Epithelial cell of proximal tubule (primary cell): ENCODE measurements at places on chromosomes 1 and 21. TPM values are rescaled to one million over a fixed set of nuclear protein-coding genes. Genes with fewer than 3 reads are reported as not detected.

DNA sequence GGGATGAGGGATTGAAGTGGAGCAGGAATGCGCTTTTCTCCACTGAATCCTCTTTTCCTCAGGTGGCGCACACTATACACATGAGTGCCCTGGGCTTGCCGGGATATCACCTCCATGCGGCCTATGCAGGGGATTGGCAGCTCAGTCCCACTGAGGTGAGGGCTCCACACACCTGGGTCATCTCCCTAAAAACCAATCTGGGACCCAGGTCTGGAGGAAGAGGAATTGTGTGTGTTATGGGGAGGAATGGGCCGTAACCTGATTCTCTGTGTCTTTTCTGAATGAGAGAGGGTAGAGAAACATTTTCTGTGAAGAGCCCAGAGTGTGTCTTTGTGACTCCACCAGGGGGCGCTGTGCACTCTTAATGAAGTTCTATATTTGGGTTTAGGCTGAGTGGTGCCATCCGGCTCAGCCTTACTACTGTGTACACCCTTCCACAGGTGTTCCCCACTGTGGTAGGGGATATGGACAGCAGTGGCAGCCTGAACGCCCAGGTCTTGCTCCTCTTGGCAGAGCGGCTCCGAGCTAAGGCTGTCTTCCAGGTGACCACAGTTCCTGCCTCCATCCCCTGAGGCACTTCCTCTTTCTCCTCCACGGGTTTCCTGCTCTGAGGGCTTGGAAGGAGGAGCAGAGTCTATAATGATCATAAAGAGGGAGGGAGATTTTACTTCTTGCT, 1.5 kb downstream of the TOMM40L start:
- DNase-seq: no peak

DNA sequence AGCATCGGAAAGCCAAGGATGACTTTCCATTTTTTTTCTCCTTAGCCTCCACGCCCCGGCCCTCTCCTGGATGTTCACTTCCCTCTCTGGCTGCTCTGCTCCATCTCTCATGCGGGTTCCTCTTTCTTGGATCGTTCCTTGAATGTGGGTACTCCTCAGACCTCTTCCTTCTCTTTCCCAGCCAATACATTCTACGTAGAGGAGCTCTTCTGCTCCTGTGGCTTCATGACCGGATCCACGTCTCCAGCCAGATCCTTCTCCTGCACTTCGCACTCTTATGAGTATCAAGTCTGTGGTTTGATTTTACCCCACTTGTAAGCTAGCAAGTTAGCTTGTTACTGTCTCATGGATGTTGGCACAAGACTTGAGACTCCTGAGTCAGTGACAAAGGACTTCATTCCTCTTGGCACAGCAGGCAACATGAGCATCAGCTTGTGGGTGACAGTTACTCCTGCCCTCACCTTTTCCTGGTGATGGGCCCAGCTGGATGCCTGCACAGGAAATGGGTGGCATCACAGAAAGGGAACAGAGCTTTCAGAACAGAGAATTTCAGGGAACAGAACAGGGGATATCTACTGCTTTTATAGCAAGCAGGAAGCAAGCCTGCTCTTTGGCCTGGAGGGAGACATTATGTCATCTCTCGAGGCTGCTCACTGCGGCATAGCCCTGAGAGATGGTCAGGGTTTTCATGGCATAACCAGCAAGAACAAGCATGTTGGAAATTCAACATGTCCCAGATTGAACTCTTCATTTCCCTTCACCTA, 100.1 kb upstream of the KIF26B start:
- no peak for DNase-seq

DNA sequence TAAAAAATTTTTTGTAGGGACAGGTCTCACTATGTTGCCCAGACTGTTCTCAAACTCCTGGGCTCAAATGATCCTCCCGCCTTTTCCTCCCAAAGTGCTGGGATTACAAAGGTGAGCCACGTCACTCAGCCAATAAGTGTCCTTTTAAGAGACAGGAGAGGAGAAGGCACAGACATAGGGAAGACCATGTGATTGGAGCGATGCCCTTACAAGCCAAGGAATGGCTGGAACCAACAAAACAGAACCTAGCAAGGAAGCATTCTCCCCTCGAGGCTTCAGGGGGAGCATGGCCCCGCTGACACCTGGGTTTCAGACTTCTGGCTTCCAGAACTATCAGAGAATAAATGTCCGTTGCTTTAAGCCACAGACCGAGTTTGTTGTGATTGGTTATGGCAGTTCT, 37.0 kb downstream of the NDUFS5 start:
- DNase-seq: no peak

DNA sequence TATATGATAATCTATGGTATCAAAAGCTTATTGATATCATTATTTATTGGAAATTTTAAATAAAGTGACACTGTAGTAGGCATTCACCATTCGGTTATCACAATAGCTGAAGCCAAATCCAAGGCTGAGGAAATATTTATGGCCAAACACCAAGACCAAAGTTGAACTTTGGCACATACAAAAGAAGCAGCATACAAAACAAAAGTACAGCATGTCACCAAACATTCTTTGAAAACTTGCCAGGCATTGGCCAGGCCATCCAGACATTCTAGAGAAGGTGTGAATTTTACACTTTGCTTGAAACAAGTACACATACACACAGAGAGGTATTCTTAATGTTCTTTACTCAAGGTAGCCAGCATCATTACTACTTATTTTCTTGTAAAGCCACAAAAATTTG, 544.4 kb upstream of the CXADR start:
- DNase-seq: no peak

GRCh38 chr1:154729577-154729976, 121.6 kb upstream of the ADAR start:
- DNase-seq: no peak

CFHR1 gene
- not detected in 2 replicates for total RNA-seq

- DNase-seq: peak; percentile 16
These were observed 83.1 kb downstream of the HHIPL2 start for GRCh38 chr1:222464841-222465210.

DNA sequence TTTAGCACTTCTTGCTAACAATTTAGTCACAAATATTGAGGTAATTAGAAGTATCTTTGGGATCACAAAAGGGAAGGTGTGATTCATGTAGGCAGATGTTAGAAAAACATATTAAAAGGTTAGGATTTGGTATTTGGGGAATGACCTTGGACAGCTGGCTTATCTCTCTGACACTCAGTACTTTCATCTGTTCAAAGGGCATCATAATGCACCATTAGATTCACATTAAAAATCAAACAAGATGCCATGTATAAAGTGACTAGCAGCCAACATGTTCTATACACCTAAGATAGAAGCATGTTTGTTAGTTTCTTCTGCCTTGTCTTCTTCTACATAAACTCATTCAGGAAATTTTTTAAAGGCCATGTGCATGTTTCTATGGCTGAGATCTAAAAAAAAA, 56.5 kb upstream of the ESRRG start:
- no peak for DNase-seq

DNA sequence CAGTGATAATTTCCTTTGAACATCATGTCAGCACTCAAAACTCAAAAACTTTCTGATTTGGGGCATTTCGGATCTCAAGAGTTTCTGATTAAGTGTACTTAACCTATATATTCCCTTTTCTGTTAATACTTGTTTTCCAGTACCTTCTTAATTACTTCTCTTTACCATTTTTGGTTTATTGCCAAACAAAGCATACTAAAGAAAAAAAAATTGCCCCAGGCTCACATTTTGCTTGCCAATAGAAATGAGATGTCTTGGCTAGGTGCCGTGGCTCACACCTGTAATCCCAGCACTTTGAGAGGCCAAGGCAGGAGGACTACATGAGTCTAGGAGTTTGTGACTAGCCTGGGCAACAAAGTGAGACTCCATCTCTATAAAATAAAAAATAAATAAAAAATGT, 4.8 kb downstream of the PSMD4 start:
- no peak for DNase-seq

DNA sequence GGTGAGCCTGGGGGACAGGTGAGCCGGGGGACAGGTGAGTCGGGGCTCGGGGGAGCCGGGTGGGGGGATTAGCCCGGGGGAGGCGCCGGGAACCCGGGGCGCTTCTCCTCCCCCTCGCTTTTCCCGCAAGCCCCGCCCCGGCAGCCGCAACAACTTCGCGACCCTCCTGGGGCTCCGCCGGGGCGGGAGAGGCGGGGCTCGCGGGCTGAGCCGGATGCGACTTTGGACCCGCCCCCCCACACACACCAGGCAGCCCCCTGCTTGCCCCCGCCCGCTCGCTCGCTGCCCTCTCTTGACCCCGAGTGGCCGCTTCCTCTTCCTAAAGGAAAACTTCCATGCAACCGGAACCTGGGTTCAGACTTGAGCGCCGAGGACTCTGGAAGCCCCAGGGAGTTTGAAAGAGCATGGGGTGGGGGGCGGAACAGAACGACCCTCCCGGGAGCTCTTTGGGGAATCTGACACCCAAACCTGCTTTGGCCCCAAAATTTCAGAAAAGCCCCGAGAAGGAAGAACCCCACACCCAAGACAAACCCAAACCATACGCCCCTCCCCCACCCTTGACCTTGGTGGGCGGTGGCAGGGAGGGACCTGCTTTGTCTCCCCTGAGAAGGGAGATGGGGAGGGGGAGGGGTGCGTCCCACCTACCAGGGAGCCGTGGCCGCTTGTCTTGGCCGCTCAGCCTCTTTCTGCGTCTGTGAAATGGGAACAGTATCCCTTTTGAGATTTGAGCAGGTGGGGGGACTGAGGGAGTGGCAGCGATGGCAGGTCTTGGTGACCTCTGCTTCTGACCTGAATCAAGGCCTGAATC, 550 bp downstream of the ARHGEF16 start:
- DNase-seq: no peak

GRCh38 chr1:220164116-220164515, 70.2 kb downstream of the IARS2 start:
- no peak for DNase-seq

DNA sequence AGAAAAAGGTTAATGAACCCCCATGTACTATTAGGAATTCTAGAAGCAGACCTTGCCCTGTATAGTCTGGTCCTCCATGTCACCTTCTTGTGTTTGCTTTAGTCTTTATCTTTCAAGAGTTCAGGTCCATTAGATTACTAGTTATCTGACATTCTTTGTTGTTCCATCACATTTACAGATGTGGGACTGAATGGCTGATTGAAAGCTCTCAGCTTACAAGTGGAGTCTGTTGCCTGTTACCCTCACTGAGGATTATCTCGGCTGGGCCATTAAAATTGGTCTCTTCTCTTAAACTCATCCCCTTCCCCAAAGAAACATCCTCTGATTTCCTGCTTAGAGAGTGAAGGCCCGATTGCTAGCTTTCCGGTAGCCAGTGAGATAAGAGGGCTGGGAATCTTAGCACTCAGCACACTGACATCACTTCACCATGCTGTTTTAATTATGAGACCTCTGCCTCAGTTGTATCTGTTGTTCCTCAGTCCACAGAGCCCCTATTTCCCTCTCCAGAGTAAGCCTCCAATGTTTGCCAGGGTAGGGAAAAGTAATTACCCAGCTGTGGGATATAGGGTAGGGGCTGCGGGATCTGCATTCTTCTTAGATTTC, 76.8 kb downstream of the LPGAT1 start:
- no peak for DNase-seq

DNA sequence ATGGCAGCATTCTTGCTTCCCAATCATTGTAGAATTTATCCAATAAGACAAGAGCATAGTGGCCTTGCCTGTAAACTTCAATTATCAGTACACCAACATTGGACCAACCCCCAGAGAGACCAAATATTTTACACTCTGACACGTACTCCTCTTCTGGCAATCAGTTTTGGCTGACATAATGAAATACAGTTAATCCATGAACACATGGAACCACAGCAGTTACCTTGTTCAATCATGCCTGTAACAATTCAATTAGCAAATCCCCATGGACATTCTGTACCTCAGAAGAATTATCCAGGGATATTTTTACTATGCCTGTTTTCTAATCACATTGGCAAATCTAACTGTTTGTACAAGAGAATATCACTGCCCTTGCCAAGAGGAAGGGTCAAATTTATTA, 2162.0 kb downstream of the MRPL39 start:
- DNase-seq: no peak

CRYBG2 gene
- total RNA-seq: 2.8 and 9.3 TPM in 2 replicates

- peak; percentile 100 for DNase-seq
These were observed 316.9 kb upstream of the ADGRL4 start for GRCh38 chr1:79323239-79324025.

KPRP gene
- not detected in 2 replicates for total RNA-seq

C8A gene
- not detected in 2 replicates for total RNA-seq

GRCh38 chr21:14675774-14676530, 129.8 kb upstream of the SAMSN1 start:
- no peak for DNase-seq

DNA sequence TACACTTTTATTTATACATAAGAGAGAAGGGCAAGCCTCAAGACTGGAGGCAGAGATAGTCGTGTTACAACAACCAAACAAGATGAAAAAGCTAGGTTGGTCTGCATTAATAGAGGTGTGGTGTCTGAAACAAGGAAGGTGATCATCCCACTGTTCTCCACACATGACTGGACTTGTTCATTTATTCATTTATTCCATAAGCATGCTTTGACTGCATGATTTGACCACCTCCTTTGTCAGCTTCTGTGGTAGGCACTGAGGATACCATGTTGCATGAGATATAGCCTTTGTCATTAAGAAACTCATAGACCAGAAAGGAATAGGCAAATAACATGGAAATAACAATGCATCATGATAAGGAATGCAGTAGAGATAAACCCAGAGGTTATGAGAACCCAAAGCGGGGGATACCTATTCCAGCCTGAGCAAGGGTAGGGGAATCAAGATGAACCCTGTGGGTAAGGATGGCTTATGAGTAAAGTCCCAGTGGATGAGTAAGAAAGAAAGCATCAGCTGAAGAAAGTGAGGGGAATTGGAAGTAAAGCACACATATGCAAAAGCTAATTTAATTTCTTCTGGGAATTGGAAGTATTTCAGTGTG, 173.7 kb upstream of the FGGY start:
- no peak for DNase-seq

DNA sequence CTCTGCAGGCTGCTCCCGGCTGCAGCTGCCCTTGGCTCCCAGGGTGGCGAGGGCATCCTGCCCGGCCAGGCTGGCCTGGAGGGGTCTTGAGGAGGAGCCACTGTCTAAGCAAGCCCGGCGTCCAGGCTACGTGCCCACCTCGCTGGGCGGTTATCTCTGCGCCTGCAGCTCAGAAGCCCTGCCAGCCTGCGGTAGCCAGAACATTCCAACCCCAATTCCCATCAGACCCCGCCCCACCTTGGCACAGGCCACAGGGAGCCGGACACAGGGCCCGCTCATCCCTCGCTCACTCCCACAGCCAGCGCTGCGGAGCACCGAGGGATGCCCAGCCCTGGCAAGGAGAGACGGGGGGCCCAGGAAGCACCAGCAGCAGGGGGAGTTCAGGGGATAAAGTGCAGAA, 53.9 kb downstream of the MEGF6 start:
- DNase-seq: no peak

KCNJ15 gene
- total RNA-seq: 38.9 and 40.8 TPM in 2 replicates

GRCh38 chr1:180248731-180249681, 18.9 kb downstream of the LHX4 start:
- DNase-seq: no peak

SLAMF1 gene
- total RNA-seq: not detected in 2 replicates

GATAD2B gene
- 6.8 and 10.3 TPM in 2 replicates for total RNA-seq

GRCh38 chr1:61102041-61102440, 19.7 kb downstream of the NFIA start:
- DNase-seq: no peak

ARHGEF19 gene
- total RNA-seq: 7.9 and 14.3 TPM in 2 replicates

GRCh38 chr1:245704341-245704740, 549.6 kb downstream of the KIF26B start:
- DNase-seq: no peak

GRCh38 chr1:53842347-53842746, 4.3 kb upstream of the NDC1 start:
- no peak for DNase-seq

- DNase-seq: no peak
These were observed 94.7 kb downstream of the PLPP3 start for GRCh38 chr1:56484695-56485094.
